ENCODE measurements at places on chromosomes 12 and 14. TPM values are rescaled to one million over a fixed set of nuclear protein-coding genes. Genes with fewer than 3 reads are reported as not detected.

- DNase-seq, result no peak
These were observed 5.0 kb downstream of the HDAC7 start for GRCh38 chr12:47814539-47815170.

GRCh38 chr12:25960961-25961360, 2.5 kb downstream of the RASSF8 start:
- no peak for DNase-seq

DNA sequence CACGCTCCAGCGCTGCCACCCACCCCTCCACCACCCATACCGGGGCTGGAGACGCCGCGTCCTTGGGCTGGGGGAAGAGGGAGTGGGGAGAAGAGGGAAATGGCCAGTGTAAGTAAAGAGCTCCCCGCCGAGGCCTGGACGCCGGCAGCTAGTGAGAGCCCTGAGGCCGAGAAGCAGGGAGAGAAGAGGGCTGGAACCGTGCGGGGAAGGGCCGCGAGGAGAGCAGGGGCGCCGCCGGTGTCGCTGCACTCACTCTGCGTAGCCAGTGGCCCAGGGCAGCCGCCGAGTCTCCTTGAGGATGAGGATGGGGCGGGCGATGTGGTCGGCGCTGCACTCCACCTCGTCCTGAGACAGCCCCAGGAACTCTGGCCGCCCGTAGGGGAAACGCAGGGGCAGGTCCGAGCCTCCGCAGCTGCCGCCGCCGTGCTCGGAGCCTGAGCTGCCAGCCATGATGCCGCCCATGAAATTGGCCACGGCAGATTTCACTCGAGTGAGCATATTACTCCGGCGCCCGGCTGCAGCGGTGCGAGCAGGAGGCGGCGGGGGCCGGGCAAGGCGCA, 631 bp downstream of the PPM1H start:
- DNase-seq, result peak; percentile 46

- DNase-seq, result no peak
These were observed 356.9 kb downstream of the MED13L start for GRCh38 chr12:115920395-115921183.

Gene AMHR2
- not detected for total RNA-seq
